GM10248 (cell line): ENCODE measurements at places on chromosomes 3 and 15.

- no peak for DNase-seq
These were observed 513.7 kb upstream of the EPHA6 start for GRCh38 chr3:96300743-96301142.

GRCh38 chr3:195236801-195237570, 34.0 kb downstream of the XXYLT1 start:
- no peak for DNase-seq

DNA sequence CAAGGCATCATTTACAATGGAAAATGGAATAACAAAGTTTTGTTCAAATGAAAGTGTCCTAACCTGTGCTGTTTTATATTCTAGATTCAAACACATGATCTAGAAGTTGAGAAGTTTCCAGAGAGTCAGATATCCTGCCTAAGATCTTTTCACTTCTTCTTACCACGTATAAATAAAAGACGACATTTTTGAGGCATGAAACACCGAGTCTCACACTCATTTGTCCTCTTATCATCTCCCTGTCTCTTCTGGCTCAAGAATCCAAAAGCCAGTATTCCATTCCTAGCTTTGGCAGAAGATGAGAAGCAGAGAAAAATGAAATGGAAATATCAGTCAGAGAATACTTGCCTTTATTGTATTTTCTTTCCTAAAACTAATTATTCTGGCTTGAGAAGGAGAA, 738.6 kb upstream of the NR2F2 start:
- no peak for DNase-seq

DNA sequence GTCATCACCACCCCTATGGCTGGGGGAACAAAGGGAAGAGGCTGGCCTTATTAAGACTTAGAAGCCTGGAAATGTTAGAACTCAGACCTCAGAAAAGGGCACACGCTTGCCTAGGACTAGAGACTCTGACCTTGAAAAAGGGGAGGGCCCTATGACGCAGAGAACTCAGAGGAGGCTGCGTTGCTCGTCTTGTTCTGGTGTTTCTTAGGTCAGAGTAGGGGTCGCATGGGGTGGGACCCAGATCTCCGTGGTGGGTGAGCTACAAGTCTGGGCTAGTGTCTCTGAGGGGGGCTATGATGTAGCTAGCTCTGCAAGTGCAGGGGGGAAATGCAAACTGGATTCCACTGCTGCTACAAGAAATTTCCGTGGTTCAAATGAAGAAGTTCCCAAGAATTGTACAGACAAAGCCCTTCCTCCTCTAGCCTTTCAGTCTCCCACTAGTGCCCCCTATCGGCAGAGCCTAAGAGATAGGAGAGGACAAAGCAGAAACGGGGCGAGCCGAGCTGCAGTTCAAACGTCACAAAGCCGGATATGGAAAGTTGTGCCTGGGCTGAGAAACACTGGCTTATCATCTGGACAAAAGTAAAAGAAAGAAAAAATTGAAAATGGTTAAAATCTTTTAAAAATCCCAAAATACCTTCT, 392.9 kb upstream of the ROBO2 start:
- no peak for DNase-seq

GRCh38 chr15:58392141-58392540, 39.6 kb upstream of the LIPC start:
- DNase-seq = no peak

DNA sequence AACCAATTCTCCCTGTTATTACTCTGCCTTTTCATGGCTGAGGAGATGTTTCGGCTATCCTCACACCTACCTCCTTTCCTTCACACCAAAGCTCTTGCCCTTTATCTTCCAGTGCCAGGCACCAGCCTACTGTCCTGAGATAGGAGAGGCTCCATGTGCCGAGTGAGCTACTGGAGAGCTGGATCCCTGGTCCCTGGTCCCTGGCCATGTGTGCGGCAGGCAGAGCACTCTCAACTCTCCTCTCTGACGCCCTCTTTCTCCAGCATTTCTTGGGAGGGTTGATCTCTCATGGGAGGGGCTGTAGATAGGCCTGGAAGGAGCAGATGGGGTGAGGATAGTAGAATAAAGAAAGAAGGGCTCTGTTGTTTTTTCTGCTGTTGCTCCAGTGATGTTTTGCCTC, 277.1 kb upstream of the UMPS start:
- no peak for DNase-seq

DNA sequence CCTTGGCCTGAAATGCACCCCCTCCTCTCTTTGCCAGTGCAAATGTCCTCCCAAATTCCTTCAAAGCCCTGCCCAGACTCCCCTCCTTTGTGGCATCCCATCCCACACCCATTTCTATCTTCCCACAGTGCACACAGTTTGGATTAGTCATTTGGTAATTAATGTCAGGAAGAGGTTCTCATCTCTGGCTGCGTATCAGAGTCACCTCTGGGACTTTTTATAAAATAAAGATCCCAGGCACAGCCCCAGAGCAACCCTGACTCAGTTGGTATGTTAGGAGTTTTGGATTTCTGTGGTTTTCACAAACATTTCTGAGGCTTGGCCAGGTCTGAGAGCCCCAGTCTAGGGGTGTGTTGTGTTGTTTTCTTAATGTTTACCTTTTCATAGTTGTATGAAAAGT, 41.6 kb downstream of the C3orf20 start:
- no peak for DNase-seq

GRCh38 chr3:41288785-41289184, 89.5 kb downstream of the CTNNB1 start:
- no peak for DNase-seq
